ENCODE measurements at places on chromosomes 4 and X.

- peak; percentile 5 for DNase-seq
Measured at GRCh38 chr4:144450526-144450925, 195.4 kb upstream of the HHIP start.

GRCh38 chr4:70838666-70839588 is 763 bp downstream of the GRSF1 start:
- peak; percentile 85 for DNase-seq

DNA sequence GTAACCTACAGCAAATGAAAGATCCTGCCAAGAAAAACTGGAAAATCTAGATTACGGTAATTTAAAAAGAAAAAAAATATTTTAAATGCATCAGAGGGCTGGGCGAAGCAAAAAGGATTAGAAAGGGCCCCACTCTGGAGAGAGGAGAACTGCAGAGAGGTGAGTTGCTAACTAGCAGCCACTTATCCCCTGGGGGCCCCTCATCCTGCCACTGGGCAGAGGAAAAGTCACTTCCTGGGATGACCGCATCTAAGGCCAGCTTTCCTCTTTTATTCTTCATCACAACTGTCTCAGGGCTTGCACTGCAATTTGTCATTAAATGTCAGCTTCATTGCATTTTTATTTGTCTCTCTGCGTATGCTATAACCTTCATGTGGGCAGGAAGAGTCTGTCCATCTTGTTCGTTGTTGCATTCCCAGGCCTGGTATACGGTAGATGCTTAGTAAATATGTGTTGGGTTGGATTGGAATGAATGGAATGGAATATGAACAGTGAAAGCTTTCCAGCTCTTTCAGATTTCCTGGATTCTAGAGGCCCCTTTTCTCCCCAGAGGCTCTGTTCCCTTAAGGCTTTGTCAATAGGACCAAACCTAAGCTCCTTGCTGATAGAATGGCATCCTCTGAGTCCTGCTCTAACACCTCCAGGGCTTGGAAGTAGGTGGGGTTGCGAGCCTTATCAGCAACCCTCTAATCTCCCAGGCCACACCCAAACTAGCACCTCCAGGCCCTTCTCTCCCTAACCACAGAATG is 58.9 kb downstream of the TLR10 start:
- DNase-seq = no peak

- no peak for DNase-seq
Measured at GRCh38 chr4:169758401-169758962, 738 bp upstream of the HPF1 start.

GRCh38 chr4:11004818-11005217 is 320.2 kb upstream of the CLNK start:
- DNase-seq = no peak

GRCh38 chr4:151930372-151930771 is 169.6 kb upstream of the GATB start:
- no peak for DNase-seq

DNA sequence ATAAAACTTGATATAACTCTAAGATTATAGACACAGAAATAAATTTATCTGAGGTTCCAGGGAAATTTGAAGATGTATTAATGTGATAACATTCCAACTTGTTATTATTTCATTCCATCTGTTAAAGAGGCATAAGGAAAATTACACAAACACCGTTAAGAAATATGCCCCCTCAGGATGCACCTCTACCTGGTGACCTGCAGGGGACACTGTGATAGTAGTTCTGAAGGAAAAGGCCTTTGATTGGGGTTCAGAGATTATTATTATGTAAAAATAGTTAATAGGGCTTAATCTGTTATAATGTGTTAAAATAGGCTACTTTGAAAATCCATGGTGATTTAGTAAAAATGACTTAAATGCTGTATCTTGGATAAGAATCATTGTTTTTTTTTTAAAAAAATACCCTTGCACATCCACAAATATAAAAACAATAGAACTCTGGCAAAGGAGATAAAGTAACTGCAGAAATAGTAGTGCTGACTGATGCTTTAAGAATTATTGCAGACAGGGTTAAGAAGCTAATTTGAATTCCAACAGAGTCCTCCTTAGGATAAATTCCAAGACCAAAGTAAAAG is 6.1 kb upstream of the ABRAXAS1 start:
- DNase-seq = peak; percentile 37

DNA sequence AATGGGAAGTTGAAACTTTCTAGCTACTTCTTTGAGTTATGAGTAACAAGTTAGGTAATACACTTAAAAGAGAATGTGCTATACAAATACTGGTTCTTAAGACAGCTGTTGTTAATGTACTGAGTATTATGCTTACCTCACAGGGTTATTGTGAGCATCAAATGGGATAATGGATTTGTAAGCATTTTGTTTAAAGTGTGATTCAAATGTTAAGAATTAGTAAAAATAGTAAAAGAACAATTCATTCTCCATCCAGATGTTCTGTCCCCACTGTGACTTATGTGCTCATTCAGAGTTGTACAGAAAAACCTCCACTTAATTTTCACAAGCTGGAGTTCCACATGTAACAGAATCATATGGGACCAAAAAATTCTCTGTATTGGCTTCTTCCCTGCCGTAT is 63.6 kb downstream of the AR start:
- DNase-seq = no peak

GRCh38 chrX:11952176-11952720 is 186.0 kb upstream of the FRMPD4 start:
- DNase-seq = no peak

GRCh38 chrX:110293658-110294057 is 24.2 kb downstream of the AMMECR1 start:
- DNase-seq = no peak

GRCh38 chr4:137375111-137375850 is 157.0 kb downstream of the PCDH18 start:
- DNase-seq = no peak

GRCh38 chrX:23331701-23332100 is 2.9 kb upstream of the PTCHD1 start:
- DNase-seq = peak; percentile 16

DNA sequence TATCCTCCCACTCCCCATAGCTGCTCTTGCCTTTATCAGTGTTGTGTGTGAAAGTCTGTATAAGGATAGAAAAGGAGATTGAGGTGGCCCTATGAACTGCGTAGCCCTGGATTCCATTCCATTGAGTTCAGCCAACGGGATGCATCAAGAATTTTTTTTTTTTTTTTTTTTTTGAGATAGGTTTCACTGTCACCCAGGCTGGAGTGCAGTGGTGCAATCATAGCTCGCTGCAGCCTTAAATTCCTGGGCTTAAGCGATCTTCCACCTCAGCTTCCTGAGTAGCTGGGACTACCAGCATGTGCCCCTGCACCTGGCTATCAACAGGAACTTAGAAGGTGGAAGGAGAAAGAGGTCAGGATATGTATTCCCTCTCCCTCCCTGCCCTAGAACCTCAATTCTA is 187.2 kb upstream of the SPRY1 start:
- no peak for DNase-seq

DNA sequence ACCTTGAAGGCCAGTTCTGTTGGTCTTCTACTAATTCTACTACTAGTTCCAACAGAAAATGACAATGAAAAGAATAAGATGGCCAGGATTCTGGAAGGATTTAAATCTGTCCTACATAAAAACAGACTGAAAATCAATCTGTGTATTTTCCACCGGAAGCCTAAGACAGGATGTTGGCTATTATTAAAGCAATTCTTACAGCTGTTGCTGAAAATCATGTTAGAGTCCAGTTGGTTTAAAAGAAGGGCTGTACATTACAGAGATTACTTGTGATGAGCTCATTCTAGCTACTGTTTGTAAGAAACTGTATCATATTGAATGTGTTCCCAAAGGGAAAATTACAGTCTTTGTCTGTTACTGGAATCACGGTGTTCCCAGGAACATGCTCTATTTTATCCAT is 54.8 kb upstream of the MAGEB16 start:
- DNase-seq = peak; percentile 29

- no peak for DNase-seq
Measured at GRCh38 chrX:118945921-118946320, 28.5 kb upstream of the LONRF3 start.

- no peak for DNase-seq
Measured at GRCh38 chr4:120158046-120158445, 91.4 kb upstream of the MAD2L1 start.

DNA sequence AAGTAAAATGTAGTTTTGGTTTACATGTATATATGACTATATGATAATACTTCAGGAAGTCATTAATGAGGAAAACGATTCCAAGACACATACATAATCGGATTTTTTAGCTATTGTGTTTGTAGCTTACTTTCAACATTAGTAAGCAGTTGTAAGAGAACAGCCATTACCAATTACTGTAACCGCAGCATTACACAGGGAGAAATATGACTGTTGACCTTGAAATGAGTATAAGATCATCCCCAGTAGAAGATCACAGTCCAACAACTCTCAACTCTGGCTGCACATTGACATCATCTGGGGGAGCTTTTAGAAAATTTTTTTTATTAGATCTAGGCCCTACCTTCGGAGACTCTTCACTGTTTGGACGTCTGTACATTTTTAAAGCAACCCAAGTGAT is 762.0 kb upstream of the MAGEB2 start:
- DNase-seq = no peak

DNA sequence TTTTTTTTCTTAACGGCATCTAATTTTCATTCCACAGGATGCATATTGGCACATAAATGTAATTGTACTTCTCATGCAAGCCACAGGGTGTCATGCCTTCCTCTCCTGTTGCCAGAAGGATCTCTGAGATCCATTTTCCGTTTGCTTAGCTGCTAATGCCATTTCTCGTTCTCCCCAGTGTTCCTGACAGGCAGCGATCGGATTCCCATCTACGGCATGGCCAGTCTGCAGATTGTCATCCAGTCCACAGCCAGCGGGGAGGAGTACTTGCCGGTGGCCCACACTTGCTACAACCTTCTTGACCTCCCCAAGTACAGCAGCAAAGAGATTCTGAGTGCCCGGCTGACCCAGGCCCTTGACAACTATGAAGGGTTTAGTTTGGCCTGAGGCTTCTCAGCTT is 8.9 kb upstream of the NAP1L5 start:
- DNase-seq = peak; percentile 81

DNA sequence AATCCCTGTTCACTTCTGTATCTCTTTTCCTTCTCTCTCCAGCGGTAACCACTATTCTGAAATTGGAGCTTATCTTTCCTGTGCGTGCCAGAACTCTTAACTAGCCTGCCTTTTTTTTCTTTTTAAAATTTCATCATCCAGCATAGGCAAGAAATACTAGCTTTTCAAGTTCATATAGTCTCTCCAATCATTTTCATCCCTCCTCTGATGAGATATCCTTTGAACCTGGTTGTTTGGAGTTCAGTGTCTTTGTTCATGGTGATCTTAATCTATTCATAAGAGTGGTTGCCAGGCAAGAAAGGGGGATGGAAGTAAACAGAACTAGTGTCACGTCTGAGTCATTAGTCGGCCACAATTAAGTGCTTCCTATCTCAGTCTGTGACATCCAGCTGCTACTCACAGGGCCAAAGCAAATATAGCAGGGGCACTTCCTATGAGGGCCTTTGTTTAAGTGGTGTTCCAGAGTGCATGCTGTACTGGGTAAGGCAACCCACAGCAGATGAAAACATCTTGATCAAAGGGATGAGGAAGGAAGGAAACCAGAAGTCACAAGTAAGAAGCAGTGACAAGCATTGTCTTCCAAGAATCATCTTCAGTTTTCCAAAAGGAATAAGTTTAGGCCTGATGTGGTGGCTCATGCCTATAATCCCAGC is 56.4 kb upstream of the XIAP start:
- peak; percentile 60 for DNase-seq

GRCh38 chrX:155070663-155070974 is 317 bp downstream of the CMC4 start:
- DNase-seq = no peak

DNA sequence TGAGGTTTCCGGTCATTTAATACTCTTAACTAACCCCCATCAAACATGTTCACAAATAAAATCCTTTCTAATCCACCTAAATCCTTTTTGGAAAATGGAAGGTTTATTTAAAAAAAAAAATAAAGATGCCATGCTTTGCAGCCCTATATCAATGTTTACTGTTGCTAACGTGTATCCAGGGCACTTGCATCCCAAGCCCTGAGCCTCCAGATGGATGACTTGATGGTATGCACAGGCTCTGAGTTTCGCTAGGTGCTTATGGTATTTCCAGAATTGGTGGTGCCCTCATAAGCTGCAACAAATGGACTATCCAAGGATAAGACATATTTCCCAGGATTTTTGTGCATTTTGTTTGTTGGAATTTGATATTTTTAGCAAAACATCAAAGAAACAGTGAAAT is 257.7 kb downstream of the PRDM5 start:
- no peak for DNase-seq

DNA sequence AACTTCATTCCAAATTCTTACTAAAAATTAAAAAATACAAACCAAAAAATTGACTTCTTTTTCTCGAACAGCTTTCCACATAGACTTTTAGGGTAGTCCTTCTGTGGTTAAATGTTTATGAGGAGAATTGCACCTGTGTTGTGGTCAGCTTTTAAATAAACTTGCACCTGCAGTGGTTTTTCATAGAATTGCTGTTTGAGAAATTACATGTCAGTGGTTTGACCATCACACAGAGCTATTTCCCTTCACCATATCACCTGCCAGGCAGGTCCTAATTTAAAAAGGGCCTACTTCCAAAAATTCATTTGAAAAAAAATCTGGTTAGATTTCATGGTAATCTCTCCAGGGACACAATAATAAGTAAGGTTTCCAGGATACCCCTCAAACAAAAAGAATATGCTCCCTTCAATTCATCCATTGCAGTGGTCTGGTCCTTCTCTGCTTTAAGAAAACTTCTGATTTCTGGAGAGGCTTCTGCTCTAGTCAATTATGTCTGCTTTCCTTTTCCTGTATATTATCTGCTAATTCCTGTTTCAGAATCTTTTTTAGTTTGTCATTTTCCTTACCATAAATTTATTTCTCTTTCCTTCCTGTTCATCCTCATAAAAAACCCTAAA is 9.8 kb upstream of the UTP3 start:
- DNase-seq = no peak

DNA sequence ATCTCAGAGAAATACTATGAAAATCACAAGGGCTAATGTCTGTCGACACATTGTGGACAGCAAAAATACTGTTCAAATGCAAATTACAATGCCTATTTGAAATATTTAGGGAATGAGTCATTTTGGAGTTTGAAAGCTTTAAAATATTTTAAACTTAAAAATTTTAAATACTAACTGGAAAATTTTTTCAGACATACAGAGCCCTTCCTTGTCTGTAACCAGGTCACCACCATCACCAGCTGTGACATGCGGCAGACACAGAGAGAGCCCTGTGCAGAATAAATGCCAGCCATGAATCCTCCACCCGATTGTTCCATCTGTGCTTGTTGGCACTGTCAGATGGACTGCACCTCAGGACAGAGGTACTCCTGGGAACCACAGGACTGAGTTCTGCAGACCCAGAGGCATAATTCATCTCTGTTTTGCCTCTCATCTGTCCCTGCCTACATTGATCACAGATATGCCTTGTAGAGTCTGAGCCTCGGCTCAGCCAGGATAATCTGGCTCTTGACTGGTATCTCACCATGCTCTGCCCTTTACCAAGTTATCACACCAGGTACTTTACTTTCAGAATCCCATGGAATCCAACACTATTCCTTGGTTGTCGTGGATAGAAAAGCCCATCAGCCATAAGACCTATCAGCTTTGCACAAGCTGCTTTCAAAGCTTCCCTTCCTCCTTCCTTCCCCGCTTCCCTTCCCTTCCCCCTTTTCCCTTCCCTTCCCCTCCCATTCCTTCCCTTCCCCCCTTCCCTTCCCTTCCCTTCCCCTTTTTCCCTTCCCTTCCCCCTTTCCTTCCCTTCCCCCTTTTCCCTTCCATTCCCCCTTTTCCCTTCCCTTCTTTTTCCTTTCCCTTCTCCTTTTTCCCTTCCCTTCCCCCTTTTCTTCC is 67.2 kb downstream of the TBC1D9 start:
- no peak for DNase-seq

GRCh38 chr4:86924811-86925210 is 10.0 kb upstream of the AFF1 start:
- no peak for DNase-seq

GRCh38 chr4:185404031-185404430 is 7.4 kb downstream of the ANKRD37 start:
- DNase-seq = no peak
